NCI-H146 (cell line): ENCODE measurements at places on chromosomes 12 and 14.

- DNase-seq = no peak
These were observed 74.6 kb downstream of the CIT start for GRCh38 chr12:119802472-119802871.

DNA sequence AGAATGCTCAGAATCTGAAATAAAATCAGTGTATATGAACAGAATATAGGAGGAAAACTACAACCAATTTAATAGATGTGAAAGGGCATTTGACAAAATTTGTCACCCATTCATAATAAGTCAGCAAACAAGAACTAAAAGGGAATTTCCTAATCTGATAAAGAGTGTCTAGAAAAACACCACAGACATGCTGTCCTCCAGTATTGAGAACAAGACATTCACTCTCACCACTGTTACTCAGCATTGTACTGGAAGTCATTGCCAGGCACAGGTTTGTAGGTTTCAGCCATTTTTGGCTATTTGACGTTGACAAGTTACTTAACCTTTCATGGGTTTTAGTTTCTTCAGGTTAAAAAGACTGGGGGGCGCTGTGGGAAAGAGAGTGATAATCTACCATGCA lies 13.2 kb downstream of the EIF2S1 start:
- no peak for DNase-seq

GRCh38 chr12:73053893-73054292 lies 781.7 kb downstream of the TRHDE start:
- DNase-seq = no peak

DNA sequence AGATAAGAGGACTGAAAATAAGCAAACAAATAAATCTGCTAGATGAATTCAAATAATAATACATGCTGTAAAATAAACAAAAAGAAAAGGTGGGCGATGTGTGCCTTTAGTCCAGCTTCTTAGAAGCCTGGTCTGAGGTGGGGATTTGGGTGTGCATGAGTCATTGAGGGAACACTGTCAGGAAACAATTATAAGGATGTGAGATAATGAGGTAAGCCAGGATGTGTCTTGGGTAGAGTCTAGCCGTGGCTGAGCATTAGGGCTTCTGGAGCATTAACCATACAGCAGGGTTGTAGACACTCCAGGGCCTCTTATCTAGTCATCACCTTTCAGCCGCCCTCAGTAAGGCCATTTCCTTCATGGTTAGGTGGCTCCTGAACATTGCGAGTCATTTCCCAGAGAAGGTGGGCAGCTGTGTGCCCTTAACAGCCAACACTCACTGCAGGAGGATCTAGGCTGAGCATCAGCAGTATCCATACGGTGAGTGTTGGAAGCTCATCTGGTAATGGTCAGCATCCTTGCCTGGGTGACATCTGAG lies 405.6 kb downstream of the GLT1D1 start:
- no peak for DNase-seq

DNA sequence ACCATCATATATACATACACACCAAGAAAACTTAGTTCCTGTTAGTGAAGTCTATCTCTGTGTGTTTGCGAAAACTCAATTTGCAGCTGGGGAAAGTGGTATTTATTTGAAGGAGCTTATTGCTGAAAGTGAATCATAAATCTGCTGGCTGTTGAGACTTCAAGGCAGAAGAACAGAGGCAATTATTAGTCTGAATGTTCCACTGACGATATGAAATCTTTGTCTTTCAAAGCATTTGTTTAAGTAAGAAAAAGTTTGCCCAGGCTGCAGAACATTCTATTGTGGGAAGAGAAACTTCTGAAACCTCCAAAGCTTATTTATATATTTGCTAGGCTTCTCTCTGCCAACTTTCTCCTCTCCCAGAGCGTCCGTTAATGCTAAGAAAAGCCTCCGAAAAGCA lies 255.7 kb upstream of the TMPO start:
- DNase-seq = no peak

DNA sequence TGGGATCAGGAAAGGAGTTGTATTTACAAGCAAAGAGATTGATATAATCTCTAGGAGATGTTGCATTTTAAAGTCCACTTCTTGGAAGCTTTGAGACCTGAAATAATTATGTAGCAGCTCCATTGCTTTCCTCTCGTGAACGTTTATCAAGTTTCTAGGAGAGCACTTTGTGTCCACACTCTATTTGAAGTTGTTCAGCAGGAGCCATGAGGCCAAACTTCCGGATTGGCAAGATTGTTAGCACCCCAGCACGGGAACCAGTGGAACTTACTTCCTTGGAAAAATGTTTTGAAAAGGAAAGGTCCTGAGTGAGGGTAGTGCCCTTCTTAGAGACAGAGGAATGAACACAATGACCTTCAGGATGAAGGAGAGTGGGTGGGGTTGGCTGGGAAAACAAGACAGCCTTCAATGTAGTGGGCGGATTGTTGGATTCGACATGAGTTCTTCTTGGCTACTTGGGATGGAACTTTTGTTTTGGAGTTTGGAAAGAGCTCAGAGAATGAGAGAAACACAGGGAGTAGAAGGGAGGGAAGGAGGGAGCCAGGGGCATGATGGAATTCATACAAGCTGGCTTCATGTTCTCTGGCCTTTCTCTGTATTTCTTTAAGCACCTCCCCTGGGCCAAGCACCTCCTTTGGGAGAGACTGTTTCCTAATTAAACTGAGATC lies 23.8 kb upstream of the CISTR start:
- DNase-seq = no peak

GRCh38 chr12:48972213-48972951 lies 847 bp upstream of the WNT10B start:
- no peak for DNase-seq

DNA sequence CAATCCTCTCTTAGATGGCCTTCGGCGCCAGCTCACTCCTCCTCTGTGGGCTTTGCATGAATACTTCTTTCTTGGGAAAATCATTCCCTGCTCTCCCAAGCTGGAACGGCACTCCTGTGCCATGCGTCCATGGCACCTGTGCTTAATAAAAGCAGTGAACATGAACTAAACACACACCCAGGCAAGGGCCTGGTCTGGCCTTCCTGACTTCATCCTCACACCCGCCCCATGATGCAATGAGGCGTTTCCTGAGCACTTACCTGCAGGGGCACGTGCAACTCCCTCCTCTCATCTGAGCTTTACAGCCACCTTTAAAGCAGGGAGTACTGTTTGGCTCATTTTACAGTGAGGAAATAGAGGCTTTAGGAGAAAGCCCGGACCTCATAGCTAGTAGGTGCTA lies 219.8 kb downstream of the SLC41A2 start:
- DNase-seq = no peak

DNA sequence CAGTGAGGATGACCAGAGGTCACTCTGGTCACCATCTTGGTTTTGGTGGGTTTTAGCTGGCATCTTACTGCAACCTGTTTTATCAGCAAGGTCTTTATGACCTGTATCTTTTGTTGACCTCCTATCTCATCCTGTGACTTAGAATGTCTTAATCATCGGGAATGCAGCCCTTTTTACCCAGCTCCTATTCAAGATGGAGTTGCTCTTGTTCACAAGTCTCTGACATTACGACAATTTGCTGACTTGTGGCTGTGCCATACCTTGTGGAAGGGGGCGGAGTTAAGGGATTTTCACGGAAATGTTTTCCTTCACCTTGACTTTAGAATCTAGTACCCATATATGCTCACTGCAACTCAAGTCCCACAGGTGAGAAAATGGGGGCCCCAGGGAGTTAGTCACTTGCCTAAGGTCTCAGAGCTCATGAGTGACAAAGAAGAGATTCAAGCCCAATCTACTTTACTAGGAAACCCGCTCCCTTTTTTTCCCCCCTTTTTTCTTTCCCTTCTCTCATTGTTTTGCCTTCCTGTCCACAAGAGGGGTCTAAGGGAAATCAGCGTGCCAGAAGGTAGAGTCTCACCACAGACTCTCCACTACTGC lies 2.7 kb upstream of the MAP1LC3B2 start:
- DNase-seq = no peak

- DNase-seq = peak; percentile 86
These were observed 103.3 kb downstream of the RBM19 start for GRCh38 chr12:113862590-113863454.

GRCh38 chr14:60656686-60657455 lies 7.6 kb upstream of the SIX1 start:
- DNase-seq = peak; percentile 76

GRCh38 chr12:52206304-52207040 lies 14.7 kb upstream of the KRT80 start:
- no peak for DNase-seq

DNA sequence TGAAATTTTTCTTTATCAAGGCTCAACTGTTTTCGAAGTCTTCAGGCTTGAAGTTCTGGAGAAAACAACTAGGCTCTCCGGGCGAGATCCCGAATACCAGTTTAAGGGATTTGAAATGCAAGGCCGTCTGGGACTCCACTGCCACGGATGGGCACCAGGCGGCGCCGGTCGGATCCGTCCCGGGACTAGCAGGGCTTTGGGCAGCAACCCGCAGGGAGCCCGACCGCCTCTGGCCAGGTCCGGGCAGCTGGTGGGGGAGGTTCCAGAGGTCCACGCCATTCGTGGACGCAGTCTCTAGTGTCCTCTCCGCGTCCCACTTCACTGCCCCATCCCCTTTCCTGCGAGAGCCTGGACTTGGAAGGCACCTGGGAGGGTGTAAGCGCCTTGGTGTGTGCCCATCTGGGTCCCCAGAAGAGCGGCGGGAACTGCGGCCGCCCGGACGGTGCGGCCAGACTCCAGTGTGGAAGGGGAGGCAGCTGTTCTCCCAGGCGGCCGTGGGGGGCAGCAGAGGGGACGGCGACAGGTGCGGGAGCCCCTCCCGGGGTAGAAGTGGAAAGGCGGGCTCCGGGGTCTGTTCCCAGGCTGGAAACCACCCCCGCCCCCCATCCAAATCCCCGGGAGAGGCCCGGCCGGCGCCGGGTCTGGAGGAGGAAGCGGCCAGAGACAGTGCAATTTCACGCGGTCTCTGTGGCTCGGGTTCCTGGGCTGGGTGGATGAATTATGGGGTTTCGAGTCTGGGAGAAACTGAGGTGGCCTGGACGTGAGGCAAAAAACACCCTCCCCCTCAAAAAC lies 838 bp upstream of the ERBB3 start:
- DNase-seq = peak; percentile 80

GRCh38 chr12:1934068-1934467 lies 15.6 kb upstream of the CACNA2D4 start:
- DNase-seq = no peak

DNA sequence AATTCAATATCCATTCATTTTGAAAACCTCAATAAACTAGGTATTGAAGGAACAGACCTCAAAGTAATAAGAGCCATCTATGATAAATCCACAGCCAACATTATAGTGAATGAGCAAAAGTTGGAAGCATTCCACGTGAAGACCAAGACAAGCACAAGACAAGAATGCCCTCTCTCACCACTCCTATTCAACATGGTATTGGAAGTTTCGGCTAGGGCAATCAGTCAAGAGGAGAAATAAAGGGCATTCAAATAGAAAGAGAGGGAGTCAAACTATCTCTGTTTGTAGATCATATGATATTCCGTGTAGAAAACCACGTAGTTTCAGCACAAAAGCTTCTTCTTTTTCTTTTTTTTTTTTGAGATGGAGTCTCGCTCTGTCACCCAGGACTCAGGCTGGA lies 550.3 kb downstream of the FSCB start:
- no peak for DNase-seq

GRCh38 chr12:116392061-116392460 lies 114.6 kb upstream of the MED13L start:
- DNase-seq = no peak

GRCh38 chr14:103231376-103232019 lies 102.5 kb upstream of the EIF5 start:
- DNase-seq = no peak

DNA sequence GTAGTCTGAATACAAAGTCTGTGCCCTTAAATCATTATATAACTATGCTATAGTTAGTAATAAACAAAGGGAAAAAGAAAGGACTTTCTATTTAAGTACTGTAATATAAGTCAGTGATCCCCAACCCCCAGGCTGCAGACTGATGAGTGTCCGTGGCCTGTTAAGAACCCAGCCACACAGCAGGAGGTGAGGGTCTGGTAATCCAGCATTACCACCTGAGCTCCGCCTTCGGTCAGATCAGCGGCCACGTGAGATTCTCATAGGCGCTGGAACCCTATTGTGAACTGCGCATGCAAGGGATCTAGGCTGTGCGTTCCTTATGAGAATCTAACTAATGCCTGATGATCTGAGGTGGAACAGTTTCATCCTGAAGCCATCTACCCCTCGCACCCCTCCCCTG lies 15.7 kb downstream of the NFYB start:
- no peak for DNase-seq

DNA sequence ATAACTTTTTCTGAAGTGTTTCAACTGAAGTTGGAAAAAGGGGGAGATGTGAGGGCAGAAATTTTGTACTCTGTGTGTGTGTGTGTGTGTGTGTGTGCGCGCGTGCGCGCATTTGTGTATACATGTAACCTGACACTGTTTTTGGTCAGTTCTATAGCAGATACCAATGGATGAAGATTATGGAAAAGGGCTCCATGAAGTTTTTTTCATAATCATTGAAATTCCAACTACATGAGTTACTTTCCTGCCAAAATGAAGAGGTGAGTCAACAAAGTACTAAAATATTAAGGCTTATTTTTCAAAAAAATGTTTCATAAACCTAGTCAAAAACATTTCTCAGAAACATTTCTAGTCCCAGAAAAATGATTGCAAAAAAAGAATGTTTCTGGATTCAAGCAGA lies 25.7 kb upstream of the CERS5 start:
- no peak for DNase-seq

GRCh38 chr12:25276199-25276937 lies 25.6 kb upstream of the KRAS start:
- DNase-seq = peak; percentile 27

- DNase-seq = no peak
These were observed 26.6 kb downstream of the DCN start for GRCh38 chr12:91155990-91156389.

DNA sequence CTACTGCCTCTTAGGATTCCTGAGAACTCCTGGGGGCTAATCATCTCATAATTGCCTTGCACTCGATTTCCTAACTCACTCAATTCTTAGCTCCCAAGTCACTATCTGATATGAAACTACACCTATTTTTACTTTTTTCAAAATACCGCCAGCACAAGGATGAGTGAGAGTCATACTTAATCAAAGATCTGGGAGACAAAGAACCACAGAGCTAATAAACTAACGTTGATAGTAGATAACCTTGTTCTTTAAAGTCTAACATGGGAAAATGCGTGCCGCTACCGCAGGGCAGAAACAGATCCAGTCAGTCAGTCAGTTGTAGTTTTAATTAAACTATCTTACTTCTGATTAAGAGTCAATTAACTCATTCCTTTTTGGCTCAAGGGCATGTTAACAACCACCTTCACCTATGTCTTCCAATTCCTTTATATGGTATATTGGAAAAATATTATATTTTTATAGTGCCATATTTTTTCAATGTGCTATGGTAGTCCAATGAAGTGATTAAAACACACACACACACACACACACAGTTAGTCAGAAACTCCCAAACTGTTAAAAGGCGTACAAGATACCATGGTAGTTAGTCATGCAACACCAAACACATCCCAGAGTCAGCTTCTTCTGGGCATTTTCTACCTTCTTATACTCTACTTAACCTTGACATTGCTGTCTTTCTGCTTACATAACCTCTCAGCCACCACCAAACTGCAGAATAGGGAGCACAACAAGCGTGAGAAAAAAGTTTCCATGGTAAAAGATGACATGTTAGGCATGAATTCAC lies 114.0 kb downstream of the KLHL28 start:
- no peak for DNase-seq
